K562 (cell line): ENCODE measurements at places on chromosomes 7 and 10.

- DNase-seq: peak; percentile 53
Observed at GRCh38 chr7:98423043-98423442, 22.2 kb upstream of the BAIAP2L1 start.

DNA sequence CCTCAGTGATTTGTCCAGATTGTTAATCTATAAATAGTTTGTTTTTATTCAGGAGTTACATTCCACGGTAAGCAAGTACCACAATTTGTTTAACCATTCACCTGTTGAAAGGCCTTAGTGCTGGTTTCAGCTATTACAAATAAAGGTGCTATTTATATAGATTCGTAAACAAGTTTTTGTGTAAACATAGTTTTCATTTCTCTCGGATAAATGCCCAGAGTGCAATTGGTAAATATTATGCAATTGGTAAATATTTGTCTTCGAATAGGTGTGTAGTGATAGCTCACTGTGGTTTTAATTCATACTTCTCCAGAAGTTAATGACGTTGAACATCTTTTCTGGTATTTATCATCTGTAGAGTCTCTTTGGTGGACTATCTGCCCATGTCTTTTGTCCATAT lies 76.4 kb upstream of the RSU1 start:
- no peak for DNase-seq

GRCh38 chr10:110269374-110270318 lies 35.1 kb downstream of the SMNDC1 start:
- no peak for DNase-seq

GRCh38 chr7:158996214-158997109 lies 140.1 kb downstream of the DYNC2I1 start:
- DNase-seq: no peak

- DNase-seq: no peak
Observed at GRCh38 chr7:93838966-93839365, 51.6 kb downstream of the TFPI2 start.

DNA sequence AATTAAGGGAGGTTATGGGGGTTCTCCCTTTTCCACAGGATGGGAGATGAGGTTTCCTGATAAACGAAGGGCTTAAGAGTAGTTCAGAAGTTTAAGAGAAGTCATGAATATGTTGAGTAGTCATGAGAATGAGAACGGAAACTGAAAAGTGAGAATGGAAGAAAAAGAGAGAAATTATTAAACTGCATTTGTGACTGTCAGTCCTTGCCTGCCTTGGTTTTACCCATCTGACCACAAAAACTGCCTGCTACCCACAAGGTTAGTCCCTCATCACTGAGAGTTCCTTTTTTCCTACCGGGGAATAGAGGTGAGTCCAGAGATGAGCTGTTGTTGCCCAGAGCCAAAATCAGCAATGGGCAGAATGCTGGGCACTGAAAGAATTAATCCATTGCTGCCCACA lies 174.1 kb upstream of the BET1 start:
- no peak for DNase-seq
